Stimulated activated CD8-positive, alpha-beta memory T cell treated with anti-CD3 and anti-CD28 coated beads, Interleukin-12 subunit alpha, Interleukin-12 subunit beta, amount 100 ng/mL, for 1 hour (primary cell): ENCODE measurements at places on chromosomes 3 and 15.

DNA sequence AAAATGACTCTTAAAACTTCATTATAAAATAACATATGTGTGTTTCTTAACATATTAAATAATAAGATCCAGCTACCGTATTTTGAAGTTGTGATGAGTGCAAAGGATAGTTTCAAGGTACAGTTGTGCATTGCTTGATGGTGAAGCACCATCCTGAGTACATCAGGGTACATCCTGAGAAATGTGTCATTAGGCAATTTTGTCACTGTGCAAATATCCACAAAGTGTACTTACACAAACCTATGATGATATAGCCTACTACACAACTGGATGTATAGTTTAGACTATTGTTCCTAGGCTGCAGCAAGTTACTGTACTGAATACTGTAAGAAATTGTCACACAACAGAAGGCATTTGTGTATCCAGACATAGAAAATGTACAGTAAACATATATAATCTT, 20.8 kb upstream of the TM4SF1 start:
- DNase-seq, result no peak

DNA sequence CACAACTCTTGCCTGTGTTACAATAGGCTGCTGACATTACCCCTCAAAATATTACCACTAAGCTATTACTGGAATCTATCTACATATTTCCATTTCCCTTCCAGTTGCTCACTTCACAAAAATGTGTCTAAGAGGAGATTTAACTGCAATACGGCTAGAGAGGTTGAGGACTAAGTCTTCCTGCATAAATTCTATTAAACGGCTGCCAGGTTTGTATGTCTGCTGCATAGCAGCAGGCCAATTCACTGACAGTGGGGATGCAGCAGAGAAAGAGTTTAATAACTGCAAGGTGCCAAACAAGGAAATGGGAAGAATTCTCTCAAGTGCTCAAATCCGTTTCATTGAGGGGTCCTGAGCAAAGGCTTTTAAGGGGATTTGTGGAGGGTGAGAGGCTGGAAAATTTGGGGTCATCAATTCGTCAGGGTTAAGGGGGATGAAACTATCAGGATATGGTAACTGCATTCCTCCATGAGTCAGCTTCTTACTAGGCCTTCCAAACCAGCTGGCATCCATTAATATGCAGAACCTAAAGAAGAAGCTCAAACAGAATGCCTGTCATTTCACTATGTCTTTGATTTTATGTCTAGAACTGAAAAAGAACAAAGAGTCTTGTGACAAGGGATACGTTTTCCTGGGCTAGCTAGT, 675.6 kb downstream of the TBL1XR1 start:
- DNase-seq, result no peak

DNA sequence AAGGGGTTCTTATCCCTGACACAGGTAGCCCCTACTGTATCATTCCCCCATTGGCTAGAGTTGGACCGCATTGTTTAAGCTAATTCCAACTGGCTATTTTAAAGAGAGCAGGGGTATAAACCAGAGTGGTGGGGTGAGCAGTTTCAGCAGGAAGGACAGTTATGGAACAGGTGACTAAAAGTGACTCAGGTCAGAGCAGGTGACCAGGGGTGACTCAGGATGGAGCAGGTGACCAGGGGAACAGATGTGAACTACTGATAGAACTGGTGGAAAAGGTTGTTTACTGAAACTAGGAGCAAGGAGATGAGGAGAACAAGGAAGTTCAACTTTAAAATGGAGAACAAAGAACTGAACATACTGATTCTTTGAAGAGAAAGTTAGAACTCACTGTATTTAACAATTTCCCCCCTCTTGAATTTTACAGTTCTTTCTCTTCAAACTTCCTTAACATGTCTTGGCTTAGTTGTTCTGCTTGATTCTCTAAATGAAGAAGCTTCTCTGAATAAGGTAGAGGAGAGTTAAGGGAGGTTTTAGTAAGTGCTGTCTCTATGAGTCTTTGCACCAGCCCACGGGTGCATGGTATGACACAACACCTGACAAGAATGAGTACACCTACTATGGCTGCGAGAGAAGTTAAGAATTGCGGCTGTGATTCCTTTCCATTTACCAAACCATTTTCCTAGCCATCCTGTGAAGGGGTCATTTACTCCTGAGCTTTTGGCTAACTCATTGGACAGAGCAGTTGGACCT, 83.4 kb upstream of the WNT7A start:
- no peak for DNase-seq

- no peak for DNase-seq
These were observed 2.9 kb upstream of the NDN start for GRCh38 chr15:23690015-23690414.

DNA sequence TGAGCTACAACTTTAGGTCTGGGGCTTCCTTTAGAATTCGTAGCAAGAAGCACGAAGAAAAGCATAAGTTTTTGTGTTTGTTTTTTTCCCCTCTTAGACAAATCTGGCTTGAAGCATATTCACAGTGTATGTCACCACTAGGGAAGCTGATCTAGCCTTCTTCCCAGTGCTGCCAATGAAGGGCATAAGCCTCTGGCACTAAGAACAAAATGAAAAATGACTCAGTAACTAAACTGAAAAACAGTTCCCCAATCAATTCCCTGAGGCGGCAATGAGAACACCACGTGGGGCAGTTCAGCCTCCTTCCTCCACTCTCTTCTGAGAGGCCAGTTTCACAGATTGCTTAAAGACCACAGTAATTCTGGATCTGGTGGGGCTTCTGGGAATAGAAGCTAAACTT, 338.1 kb downstream of the GAP43 start:
- DNase-seq, result no peak

- no peak for DNase-seq
These were observed 44.4 kb upstream of the C3orf38 start for GRCh38 chr3:88105325-88105724.
